ENCODE measurements at places on chromosomes 12 and 14.

DNA sequence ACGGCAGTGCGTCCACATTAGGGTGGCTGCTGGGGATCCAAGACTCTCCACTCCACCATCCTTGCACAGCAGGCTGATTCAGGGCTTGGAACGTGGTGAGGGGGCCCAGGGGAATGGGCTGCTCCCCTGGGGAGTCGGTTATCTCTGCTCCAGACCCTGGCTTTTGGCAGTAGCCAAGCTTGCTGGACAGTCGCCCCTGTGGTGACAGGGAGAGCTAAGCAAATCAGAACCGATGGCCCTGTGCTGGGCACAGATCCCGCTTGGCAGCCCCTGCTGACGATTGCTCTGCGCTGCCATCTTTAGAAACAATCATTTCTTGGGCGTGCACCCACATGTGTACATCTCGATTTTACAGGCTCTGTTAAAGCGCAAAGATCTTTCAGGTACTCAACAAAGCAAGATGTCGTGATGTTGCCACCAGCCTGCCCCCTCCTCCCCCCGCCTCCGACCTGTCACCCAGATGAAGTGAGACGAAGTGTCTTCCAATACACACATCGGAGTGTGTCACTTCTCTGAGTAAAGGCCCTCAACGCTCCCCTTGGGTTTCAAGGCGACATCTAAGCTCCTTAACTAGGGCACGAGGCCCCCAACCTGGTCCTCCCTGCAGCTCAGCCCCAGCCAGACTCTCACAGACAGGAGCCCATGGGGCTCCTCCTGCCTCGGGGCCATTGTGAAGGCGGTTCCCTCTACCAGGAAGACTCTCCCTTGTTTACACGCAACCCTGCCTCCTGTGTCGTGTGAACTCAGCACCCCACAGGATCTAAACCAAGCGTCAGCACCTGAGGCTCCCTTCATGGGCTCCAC, 55.6 kb downstream of the PITPNM2 start:
- DNase-seq = no peak

GRCh38 chr14:99727096-99727870, 43.2 kb downstream of the CYP46A1 start:
- DNase-seq = no peak

DNA sequence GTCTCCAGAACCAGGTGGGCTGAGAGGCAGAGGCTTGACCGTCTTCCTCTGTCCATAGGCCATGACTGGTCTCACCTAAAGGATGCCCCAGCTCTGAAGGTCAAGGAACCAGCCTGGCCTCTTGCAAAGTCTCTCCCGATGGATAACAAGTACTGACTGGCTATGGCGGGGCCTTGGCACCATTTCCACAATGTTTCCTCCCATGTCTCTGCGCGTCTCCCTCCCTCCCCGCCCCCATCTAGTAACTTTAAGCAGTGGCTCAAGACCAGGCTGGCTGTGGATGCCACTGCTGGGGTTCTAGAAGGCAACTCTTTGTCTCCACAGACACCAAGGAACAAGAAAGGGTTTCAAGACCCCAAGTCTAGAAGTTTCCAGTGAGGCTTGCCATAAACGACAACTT, 275.5 kb downstream of the DPF3 start:
- no peak for DNase-seq

DNA sequence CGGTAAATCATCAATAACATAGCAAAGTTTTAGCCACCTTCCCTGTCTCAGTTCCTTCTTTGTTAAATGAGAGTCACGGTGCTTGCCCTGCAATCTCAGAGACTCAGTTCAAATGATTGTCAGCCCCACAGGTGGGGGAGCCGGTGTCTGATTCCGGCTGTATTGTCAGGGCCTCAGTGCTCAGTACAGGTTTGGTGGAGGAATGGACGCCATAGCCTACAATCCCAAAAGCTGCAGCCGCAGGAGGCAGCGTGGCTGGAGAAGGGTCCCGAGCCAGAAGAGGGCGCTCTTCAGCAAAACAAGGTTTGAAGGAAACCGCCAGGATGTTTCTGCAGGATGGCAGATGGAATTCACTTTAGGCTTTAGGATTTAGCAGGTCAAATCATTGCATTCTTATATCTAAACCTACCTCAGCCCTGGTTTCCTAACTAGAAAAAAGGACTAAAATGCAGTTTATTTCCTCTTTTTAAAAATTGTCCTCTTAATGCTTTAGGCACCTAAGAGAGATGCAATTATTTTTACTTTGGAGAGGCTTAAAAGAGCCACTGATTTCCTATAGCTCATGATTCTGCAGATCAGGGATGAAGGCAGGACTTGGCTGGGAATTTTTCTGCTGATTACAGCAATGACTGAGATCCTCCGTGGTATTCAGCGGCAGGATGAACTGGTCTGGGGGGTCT, 29.2 kb downstream of the FOS start:
- DNase-seq = peak; percentile 81

DNA sequence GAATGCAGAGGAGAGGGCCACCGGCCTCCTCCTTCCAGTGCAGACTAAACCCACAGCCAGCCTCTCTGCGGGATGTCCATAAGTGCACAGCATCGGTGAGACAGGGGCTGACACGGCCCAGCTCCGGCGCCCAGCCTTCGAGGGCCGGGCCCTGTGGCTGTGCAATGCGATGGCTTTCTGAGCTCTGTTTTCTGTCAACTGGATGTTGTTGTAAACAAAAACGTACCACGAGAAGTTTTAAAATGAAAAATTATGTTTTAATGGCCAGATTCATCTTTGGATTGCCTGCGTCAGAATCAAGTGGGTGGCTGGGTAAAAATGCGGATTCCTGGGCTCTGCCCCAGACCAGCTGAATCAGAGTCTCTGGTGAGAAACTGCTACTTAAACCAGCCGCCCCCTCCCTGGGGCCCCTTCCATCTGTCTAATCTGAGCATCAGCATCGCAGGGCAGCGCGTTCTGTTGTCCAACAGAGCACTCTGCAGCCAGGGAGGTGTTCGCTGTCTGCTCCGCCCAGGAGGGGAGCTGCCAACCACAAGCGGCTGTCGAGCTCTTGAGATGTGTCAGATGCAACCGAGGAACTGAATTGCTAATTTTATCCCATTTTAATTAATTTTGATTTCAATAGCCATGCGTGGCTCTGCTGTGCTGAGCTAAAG, 133.4 kb downstream of the RFLNA start:
- DNase-seq = no peak

DNA sequence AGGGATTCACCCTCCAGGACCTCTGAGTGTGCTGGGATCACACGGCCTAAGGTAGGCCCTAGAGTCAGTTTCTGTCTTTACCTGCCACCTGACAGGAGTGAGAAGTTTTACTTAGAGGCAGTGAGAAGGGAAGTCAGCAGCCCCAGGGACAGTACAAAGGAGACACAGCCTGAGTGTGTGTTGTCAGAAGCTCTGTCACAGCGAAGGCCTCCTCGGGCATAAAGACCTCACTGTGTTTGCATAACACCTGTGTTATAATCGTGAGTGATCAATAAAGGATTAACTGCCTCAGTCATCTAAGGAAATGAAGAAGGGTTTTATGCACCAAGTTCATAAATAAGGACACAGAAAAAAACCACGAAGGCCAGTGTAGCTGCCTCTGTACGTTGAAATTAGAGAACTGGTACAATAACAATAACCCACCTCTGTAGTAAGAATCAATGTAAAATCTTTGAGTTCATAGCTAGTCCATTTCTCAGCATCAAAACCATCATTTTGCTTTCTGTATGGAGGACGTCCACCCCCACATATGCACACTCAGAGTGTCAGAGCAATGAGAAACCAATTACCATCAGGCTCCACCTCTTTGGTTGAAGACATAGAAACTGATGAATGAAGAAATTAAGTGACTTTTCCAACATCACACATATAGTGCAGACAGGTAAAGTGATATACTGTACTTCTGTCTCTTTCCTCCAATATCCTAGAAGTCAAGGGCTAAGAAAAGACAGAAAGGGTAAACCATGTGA, 159.3 kb downstream of the DAD1 start:
- no peak for DNase-seq

DNA sequence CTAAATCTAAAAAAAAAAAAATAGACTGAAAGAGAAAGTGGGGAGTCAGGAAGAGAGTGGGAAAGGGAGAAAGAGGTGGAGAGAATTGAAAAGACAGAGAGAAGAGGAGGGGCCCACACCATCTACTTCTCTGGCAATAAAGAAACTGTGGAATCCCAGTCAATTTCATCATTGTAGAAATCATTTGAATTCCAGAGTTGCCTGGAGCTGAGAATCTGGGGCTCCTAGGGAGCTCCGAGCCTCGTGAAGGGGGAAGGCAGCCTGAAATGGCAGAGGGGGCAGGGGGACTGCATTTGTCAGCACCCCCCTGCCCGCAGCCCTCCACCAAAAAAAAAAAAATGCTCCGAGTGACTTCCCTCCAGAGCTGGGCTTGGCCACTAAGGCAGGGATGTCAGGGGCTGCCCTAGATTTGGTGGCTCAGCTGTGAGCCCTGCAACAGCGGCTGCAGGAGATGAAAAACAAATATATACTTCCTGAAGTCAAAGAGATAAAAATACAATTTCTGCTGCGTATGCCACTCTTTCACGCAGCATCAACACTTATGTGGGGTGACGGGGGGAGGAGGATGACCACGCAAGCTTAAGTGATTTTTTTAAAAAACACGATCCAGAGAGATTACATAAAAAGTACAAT, 80.5 kb downstream of the BCL11B start:
- DNase-seq = no peak

- DNase-seq = no peak
These were observed 189.1 kb downstream of the ZFP36L1 start for GRCh38 chr14:68603533-68604360.

- DNase-seq = no peak
These were observed 1.4 kb downstream of the FIGNL2 start for GRCh38 chr12:51846911-51847642.

- no peak for DNase-seq
These were observed 804 bp downstream of the GAPDH start for GRCh38 chr12:6534945-6535696.

Data from globus pallidus (tissue), 1 donor.